Effector memory CD8-positive, alpha-beta T cell (primary cell): ENCODE measurements at places on chromosomes 5 and 9.
A peak's percentile ranks its signal among the peaks of the same experiment; 100 is the strongest.

- no peak for DNase-seq
These were observed 318.4 kb upstream of the SEMA6A start for GRCh38 chr5:116892993-116893392.

- DNase-seq: no peak
These were observed 97.4 kb downstream of the NLN start for GRCh38 chr5:65819215-65819904.

- DNase-seq: peak; percentile 14
These were observed 74.8 kb downstream of the ICE1 start for GRCh38 chr5:5497152-5497788.

DNA sequence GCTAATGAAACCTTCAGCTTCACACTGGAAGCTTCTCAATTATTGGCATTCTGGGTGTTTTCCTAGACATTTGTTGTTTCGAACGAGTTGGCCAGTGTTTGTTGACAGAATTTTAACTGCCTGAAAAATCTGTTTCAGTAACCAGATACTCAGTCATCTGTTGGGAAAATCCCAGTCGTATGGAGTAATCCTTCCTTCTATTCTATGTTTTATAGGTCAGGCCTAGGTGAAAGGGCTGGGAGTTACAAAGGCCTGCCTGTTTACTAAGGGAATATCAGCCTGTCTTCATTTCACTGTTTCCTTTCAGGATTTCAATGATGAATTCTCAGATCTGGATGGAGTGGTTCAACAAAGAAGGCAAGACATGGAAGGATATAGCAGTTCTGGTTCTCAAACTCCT lies 59.9 kb downstream of the GRAMD2B start:
- DNase-seq: no peak

GRCh38 chr9:126080641-126081040 lies 246.0 kb upstream of the MVB12B start:
- no peak for DNase-seq

DNA sequence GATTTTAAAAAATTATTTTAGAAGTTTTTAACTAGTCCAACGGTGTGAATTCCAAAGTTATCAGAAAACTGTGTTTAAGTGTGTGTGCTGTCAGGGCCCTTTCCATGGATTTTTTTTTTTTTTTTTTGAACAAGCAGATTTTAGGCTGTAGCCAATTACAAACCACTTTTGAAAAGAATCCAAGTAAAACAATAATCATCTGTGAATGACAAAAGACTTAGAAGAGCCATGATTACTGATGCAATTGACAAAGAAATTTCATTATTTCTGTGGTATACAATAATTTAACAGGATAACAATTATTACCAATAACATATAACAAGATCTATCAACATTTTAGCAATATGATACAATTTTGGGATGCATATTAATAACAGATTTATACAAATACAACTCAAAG lies 16.2 kb upstream of the PAIP1 start:
- no peak for DNase-seq

- no peak for DNase-seq
These were observed 11.5 kb downstream of the SNX30 start for GRCh38 chr9:112761912-112762655.

DNA sequence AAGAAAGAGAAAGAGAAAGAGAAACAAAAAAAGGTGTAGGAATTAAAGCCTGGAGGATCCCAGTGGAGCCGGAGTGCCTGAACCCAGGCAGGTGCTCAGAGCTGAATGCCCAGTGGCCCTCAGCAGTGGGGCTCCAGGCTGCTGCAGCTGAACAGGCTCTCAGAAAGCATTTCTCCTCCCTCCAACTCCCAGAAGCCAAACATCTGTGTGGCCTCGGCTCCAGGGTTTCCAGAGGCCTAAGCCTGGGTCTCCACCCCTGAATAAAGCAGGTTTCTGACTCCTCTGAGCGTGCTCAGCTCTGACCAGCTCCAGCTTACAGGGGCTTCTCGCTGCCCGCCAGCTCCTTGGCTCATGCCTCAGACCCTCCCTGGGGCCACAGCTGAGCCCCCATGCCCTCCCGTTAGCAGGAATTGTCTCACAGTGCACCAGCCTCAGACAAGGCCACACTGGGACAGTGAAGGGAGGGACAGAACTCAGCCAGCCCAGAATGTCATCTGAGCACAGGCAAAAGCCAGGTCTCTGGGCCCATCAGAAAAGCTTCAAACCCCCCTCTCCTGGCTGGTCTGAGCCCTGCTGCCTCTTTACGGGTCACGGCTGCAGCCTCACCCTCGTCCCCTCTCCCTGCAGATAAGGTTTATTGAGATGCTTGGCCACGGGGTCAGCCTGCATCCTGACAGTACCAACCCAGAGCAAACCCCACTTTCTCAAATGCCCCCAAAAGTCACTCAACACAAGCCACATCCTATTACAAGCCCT lies 114.4 kb upstream of the PPP1R26 start:
- DNase-seq: no peak

DNA sequence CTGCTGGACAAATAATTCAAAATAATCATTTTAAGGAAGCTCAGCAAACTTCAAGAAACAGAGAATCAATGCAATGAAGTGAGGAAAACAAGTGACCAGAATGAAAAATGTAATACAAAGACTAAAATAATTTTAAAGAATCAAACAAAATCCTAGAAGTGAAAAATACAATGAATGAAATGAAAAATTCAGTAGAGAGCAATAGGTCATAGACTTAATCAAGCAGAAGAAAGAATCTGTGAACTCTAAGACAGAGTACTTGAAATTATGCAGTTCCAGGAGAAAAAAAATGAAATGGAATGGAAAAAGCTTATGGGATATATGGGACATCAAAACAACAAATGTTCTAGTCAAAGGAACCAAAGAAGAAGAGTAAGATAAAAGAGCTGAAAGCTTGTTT lies 11.8 kb upstream of the ZDHHC21 start:
- DNase-seq: no peak

DNA sequence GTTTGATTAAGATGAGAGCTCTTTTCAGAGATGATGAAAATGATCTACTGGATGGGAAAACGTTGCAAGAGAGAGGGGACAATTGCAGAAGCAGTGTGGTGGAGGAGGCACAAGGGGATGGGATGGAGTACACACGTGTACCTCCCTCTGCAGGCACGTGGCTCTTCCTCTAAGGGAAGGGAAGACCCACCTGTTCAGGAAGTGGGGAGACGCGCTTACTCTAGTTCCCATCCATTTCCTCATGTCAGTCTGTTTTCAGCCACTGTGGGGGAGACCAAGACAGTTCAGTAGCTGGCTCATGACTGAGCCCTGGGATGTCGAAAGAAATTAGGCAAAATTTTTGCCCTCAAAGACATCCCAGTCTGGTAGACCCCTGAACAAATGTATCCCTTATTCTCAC lies 619.2 kb upstream of the CLINT1 start:
- no peak for DNase-seq

- DNase-seq: no peak
These were observed 73.6 kb downstream of the C9orf153 start for GRCh38 chr9:86185872-86186271.

- no peak for DNase-seq
These were observed 2059.1 kb upstream of the CDH6 start for GRCh38 chr5:29134418-29134817.

GRCh38 chr9:20112205-20112783 lies 323.5 kb upstream of the SLC24A2 start:
- DNase-seq: no peak

GRCh38 chr9:761176-761792 lies 80.2 kb upstream of the DMRT1 start:
- no peak for DNase-seq

DNA sequence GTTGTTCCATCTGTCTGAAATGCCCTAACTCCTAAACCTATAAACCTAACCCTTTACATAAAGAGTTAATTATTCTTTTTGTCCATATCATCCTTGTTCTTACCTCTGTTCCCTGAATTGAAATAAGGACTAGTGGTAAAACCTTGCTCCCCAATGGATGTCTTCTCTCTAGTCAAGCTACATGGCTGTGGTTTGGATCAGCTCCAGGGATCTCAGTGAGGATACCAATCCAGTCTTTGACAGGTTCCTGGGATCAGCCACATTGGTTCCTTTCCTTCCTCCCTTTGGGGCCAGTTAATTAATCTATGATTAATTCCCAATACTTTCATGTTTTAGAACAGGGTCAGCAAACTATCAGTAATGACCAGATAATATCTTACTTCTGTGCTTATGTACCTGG lies 151.6 kb downstream of the SIL1 start:
- no peak for DNase-seq

GRCh38 chr9:33124751-33125381 lies 42.3 kb downstream of the B4GALT1 start:
- DNase-seq: no peak

DNA sequence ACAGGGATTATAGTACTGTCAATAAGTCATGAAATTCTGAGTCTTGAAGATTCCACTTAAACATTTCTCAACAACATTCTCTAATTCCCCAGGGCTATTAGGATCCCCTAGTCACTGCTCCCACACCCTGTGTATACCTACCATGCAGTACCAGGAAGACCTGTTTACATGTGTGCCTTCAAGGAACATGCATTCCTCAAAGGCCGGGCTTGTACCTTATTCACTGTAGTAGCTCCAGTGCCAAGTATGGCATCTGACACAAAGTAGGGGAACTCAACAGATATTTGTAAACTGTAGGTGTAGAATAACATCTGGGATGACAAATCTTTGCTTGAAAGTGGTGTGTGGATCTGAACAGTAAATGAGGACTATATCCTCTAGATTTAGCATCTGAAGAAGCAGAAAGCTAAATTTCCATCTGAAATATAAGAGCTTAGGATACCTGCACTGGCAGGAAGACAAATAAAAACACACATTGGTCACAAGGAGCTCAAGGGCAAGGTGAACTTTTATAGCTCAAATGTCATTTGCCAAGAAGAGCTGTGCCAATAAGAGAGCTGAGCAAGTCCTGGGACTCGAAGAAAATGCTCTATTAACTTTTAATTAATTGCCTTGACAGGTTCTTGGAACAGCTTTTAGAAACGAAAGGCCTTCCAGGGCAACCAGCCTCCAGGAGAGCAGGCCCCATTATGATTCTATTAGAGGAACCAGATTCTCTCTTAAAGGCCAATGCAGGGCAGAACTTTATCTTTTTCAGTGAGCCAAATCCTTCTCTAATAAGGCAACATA lies 52.3 kb upstream of the MYOT start:
- no peak for DNase-seq

DNA sequence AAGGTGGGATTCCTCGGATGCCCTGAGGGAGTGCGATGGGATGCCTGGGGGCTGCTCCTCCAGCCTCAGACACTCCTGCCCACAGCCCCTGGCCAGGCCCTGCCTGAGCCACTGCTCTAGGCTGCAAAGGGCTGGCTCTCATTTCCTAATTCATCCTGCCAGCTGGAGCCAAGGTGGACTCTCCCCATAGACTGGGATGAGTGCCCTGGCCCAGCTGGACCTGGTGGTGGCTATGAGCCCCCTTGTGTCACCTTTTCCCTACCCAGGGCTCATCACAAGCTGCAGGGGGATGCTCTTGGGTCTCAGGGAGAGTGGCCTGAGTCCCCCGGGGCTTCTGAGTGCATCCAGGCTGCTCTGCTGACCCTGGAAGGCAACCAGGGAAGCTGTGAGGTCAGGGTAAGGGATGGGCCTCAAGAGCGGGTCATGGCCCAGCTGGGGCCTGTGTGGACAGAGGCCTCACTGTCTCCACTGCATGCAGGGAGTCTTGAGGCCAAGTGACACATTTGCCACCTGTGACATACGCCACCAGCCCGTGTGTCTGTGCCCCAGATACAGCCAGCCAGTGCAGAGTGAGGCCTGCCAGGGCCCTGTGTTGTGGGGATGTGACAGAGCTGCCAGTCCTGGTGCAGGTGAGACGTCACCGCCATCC lies 102.7 kb upstream of the IER5L start:
- DNase-seq: no peak
